ENCODE measurements at places on chromosomes 4 and X. TPM values are rescaled to one million over a fixed set of nuclear protein-coding genes. Genes with fewer than 3 reads are reported as not detected.
A peak's percentile ranks its signal among the peaks of the same experiment; 100 is the strongest.

DNA sequence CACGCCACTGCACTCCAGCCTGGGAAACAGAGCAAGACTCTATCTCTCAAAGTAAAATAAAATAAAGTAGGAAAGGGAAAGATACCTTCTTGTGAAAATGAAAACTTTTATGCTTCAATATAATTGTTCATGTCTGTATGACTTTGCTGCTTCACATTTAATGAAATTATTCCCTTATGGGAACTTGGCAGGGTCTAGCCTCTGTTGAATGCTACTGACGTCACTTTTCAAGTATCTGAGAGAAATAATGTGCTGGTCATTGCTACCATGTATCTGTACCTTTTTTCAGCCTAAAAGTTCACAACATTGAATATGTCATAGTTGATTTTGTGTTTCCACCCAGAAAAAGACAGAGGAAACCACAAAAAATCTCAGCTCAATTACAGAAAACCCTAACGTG, 65.2 kb downstream of the PRDM5 start:
- DNase-seq, result no peak

DNA sequence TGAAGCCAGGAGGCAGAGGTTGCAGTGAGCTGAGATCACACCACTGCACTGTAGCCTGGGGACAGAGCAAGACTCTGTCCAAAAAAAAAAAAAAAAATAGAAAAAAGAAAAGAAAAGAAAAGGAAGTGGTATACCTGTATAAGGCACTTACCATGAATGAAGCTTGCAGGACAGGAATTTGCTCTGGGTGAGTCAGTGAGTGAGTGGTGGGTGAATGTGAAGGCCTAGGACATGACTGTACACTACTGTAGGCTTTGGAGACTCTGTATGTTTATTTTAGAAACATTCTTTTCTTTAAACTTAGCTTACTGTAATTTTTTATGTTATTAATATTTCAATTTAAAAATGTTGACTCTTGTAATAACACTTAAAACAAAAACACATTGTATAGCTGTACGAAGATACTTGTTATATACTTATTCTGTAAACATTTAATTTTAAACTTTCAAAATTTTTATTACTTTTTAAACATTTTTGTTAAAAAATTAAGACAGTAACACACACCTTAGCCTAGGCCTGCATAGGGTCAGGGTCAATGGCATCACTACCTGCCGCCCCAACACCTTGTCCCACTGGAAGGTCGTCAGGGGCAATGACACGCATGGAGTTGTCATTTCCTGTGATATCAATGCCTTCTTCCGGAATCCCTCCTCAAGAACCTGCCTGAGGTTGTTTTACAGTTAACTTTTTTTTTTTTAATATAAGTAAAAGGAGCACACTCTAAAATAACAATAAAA, 78.7 kb downstream of the CLNK start:
- DNase-seq, result no peak

GRCh38 chr4:184475096-184475461, 729 bp upstream of the IRF2 start:
- DNase-seq, result peak; percentile 75

DNA sequence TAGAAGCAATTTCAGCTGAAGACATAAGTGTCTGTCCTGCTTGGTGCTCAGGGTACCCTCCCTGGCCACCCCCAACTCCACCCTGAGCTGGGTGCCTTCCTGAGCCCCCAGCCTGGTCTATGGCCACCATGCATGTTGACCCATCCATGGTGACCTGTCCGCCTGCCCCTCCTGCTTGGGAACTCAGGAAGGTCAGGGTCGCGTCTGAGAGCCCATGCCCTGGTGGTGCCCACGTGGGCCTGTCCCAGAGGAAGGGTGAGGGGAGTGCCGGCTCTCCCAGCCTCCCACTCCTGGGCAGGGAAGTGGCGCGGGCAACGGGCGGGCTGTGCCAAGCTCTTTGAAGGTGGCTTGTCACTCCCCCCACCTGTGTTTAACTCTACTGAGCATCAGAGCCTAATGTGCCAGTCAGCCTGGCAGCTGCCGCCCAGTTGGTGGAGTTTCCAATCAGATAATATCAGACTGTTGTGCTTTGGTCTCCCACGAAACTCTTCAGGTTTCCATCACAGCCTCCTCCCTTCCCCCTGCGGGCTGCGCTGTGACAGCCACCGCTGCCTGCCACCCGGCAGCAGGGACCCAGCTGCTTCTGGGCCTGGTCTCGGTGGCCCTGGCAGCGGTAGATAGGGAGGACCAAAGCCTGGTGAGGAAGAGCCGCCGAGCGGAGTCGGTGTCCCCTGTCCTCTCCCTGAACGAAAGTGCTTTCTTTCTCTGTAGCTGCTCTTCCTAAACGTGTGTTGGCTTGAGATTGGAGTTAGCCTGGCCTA, 4.8 kb downstream of the SH3BP2 start:
- DNase-seq, result peak; percentile 61

- DNase-seq, result no peak
Measured at GRCh38 chr4:103050736-103051436, 25.7 kb downstream of the SLC9B2 start.

DNA sequence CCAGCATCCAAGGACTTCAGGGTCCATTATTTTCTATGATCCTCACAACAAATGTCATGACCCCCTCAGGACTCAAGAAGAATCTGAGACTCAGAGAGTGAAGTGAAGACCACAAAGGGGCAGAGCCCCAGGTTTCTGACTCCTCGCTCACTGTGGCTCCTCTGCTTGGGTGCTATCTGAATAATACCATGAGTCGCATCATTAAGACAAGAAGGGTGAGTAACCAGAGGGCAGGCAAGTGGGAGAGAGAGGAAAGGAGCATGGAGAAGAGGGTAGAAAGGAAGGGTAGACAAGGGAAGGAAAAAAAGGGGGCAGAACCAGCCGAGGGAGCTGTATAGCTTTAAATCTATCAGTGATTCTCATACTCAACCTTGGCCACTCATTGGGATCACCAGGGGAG, 15.5 kb upstream of the HSD17B10 start:
- DNase-seq, result no peak

NSG1 gene
- total RNA-seq, result 12.2 TPM

- no peak for DNase-seq
Measured at GRCh38 chrX:47180346-47180745, 13.3 kb upstream of the UBA1 start.

- DNase-seq, result no peak
Measured at GRCh38 chrX:20189171-20189570, 47.5 kb upstream of the EIF1AX start.

TCP11X2 gene
- not detected for total RNA-seq

MTTP gene
- total RNA-seq, result 0.49 TPM

DNA sequence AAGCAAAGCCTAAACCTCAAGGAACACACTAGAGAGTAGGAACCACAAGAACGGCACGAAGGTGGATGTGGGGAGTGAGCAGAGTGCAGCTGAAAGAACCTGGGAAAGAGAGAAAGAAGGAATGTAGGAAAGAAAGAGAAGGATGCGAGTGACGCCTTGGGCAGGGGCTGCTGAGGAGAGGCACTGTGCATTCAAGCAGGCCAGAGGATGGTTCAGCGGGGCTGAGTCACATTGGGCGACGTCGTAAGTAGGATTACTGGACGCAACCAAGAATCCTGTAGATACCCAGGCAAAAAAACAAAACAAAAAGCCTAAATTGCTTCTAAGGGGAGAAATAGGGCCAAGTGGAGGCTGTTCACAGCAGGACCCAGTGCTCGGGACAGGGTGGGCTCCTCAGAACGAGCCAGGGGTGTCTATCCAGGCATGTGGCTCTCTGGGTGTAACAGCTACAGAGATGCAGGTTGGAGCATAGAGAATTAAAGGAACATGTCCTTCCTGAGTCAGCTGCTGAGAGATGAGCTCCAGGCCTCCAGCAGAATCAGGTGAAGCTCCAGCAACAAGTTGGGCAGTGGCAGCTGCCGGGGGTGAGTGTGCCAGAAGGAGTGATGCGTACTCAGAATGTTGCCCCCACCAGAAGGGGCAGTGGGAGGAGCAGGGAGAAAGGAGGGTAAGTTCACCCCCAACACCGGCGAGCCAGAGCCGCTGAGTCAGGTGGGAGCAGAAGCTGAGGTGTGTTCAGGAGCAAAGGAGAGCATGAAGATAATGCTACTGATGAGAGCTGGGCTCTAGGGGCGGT, 38.6 kb downstream of the NELFA start:
- DNase-seq, result no peak

- no peak for DNase-seq
Measured at GRCh38 chr4:57312296-57312695, 202.1 kb upstream of the IGFBP7 start.

GRCh38 chr4:52248820-52249219, 197.7 kb downstream of the SPATA18 start:
- DNase-seq, result no peak

DDX53 gene
- not detected for total RNA-seq

SCML1 gene
- 17.8 TPM for total RNA-seq

DNA sequence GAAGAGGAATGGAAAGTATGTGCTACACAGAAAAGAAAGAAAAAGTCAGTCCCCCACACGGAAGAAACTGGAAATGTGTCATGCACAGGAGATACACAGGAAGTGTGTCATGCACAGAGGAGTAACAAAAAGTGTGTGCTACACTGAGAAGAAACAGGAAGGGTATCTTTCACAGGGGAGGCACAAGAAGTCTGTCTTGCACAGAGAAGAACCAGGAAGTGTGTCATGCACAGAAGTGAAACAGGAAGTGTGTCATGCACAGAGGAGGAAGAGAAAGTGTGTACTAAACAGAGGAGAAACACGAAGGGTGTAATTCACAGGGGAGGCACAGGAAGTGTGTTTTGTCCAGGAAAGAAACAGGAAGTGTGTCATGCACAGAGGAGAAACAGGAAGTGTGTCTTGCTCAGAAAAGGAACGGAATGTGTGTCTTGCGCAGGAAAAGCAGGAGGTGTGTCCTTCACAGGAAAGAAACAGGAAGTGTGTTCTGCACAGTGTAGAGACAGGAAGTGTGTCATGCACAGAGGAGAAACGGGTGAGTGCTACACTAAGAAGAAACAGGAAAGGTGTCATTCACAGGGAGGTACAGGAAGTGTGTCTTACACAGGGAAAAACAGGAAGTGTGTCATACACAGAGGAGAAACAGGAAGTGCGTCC, 527.2 kb upstream of the PRKX start:
- DNase-seq, result no peak

GRCh38 chrX:70353514-70353913, 63.6 kb downstream of the KIF4A start:
- DNase-seq, result no peak

DNA sequence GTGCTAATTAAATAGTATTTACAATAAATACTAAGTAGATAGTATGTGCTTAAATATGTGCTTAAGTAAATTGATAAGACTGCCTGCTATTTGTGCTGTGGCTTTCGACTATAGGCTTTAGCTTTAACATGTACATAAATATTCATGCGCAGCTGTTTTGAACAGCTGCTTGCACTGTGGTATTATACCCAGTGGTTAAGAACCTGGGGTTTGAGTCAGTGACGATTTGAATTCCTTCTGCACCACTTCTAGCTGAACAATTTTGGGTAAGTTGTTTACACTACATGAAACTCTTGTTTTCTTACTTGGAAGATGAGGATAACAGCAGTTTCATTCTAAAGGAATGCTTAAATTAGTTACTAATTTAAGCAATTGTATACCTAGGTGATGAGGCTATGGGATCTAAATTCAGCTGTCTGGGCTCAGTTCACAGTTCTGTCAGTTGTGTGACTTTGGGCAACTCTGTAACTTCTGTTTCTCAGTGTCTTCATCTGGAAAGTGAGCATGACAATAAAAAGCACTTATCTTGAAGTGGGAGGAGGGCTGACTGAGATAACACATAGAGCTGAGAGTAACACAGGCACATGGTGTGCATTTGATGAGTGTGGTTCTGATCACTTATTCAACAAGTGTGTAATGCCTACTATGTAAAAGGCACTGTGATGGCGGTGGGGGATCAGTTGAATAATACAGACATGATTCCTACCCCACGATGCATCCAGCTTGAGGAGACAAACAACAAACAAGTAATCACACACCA, 37.0 kb downstream of the HPGDS start:
- DNase-seq, result no peak

DNA sequence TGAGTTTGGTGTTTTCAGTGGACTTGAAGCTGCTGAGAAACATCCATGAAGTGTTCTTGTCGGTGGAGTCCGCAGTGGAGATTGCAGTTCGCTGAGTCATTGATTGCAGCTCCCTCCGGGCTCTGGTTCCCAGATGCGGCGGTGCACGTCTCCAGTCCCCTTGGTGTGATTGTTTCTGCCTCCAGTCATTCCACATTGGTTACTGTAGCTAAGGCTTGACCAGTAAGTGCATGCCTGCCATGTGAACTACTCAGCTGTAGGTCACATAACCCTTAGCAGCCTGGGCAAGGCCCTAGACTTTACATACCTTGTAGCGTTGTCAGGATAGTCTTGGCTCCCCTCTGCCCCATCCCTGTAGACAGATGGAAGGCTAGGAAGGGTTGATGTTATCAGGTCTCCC, 53.8 kb upstream of the CLCN4 start:
- no peak for DNase-seq

BANK1 gene
- total RNA-seq, result 5.3 TPM

TNMD gene
- total RNA-seq, result 1.2 TPM

DNA sequence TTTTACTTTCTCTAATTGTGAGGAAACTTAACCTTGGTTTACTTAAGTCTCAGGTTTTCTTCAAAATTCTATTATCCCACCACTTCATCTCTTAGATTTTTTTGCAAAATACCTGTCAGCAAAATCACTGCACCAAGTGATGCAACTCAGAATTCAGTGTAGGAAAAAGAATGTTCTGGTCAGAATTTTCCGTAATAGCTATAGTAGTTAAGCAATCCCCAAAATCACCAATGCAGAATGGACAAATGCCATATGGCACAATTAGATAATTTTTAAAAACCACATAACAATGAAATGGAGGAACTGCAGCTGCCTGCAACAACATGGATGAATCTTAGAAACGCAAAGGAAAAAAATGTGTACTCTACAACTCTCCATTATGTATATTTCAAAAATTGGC, 373.1 kb downstream of the NAF1 start:
- DNase-seq, result no peak

- no peak for DNase-seq
Measured at GRCh38 chr4:40564815-40565483, 64.7 kb downstream of the RBM47 start.

GRCh38 chrX:20521222-20521621, 254.5 kb upstream of the RPS6KA3 start:
- DNase-seq, result no peak

DNA sequence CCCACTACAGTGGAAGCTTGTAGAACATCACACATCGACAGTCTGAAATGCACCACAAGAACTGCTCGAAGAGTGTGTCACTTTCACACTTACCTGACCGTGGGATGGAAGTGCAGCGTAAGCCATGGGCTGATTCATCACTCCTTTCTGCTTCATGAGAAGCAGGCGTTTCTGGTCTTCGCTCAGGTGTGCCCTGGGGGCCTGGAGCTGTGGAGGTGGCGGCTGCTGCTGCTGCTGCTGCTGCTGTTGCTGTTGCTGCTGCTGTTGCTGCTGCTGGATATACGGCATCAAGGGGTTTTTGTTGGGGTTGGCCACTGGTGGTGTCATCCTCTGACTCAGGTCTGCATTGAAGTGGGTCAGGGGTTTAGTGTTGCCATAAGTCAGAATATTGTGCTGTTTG, 223.6 kb downstream of the MGST2 start:
- no peak for DNase-seq

SYTL5 gene
- total RNA-seq, result not detected

DNA sequence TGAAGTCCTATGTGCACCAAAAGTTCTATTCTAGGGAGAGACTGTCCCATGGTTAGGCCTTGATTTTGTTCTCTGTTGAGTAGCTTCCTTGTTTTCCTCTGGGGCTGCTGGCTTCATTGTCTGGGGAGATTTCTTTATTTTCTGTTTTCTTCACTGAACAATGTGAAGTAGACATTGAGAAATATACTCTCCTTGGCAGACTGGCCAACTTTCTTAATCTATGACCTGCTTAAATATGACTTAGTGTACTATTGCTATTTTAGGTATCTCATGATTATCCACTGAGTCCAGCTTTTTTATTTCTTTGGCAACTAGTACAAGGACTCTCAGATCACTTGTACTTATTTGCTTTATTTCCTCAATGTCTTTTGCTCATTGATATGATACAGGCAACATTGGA, 1594.6 kb downstream of the ARAP2 start:
- DNase-seq, result no peak
